ENCODE measurements at places on chromosomes 2 and 18.

GRCh38 chr2:75022516-75022915 lies 64.1 kb downstream of the POLE4 start:
- no peak for DNase-seq

GRCh38 chr2:48434101-48434500 lies 95.9 kb upstream of the STON1 start:
- no peak for DNase-seq

- DNase-seq: no peak
Observed at GRCh38 chr2:187390891-187391290, 57.2 kb downstream of the CALCRL start.

GRCh38 chr2:231541645-231542044 lies 11.4 kb upstream of the NMUR1 start:
- DNase-seq: no peak

DNA sequence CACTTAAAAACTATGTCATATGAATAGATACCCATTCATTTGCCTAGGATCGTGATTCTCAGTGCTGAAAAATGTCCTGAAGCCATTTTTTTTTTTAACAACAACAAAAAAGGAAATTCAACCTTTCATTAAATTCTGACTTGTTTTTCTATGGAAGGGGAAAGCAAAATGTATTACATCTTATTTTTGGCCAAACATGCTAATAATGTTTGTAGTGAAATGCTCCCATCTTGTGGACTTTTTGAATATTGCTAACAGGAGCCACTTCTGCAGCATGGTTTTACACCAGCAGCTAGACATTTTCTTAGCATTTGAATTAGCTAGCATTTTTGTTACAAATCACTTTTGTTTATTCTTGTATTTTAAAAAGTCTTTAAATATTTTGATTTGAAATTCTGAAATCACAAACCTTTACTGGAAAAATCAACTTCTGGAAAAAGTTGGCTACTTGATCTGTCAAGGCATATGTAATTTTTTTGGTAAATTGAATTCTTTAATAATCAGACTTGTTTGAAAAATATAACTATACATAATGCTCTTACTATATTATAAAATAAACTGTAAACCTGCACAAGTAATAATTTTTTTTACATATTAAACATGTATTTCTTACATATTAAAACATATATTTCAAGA lies 75.8 kb downstream of the KIDINS220 start:
- no peak for DNase-seq

- DNase-seq: no peak
Observed at GRCh38 chr2:159736048-159736447, 23.7 kb downstream of the MARCHF7 start.

DNA sequence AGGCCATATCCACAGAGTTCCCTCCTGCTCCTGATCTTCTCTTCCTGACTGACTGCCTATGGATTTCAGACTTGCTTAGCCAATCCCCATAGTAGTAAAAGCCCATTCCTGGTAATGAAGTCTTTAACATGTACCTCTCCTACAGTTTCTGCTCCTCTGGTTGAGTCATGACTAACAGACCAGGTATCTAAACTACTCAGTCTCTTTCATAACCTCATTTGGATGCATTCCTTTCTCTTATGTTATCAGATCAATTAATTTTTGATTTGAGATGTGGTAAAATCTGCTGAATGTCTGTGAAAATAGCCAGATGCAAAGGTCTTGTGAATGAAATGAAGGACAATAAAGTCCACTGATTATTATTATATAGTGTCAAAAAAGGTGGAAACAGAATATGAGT lies 198.0 kb downstream of the NBAS start:
- no peak for DNase-seq
